ENCODE measurements at places on chromosomes 4 and X.

DNA sequence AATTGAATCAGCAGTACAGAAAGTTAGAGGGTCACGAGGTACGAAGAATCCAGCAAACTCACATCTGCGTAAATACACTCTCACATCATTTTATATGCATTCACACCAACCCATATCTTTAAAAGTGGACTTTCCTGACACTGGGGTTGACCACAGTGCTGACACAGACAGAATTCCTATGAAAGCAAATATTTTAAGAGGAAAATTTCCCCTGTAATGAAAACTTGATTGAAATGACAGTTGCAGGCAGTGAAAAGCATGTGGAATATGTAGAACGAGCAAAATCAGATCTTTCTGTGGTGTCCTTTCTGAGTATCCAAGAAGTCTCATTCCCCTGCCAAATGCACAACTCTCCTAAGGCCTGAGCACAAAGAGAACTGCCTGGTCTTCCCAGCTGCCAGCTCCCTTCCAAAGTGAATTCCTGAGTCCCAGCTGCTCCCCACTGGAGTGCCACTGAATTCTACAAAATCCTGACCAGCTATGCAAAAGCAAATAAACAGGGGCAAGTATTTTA, 50.5 kb upstream of the FAM9C start:
- peak; percentile 76 for DNase-seq

DNA sequence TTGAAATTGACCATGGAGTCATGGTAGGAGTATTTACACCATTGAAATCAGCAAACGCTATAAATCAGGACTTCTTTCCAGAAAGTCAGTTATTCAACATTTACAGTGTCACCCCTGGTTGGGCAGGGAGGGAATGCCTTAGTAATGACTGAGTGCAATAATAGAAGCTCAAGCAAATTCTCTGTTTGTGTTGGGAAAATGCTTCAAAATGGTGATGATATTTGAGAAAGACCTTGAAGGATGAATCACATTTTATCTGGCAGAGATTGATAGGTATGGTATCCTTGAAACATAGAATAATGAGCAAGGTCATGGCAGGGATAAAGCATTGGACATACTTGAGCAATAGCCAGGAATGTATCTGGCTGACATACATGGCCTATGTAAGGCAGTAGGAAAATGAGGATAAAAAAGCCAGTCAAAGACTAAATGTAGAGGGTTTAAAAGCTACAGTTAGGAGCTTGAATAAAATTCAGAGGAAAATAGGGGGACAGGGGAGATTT, 248.7 kb downstream of the FMR1NB start:
- DNase-seq, result no peak

- peak; percentile 75 for DNase-seq
These were observed 553.3 kb upstream of the MAGEB2 start for GRCh38 chrX:29662101-29662500.

DNA sequence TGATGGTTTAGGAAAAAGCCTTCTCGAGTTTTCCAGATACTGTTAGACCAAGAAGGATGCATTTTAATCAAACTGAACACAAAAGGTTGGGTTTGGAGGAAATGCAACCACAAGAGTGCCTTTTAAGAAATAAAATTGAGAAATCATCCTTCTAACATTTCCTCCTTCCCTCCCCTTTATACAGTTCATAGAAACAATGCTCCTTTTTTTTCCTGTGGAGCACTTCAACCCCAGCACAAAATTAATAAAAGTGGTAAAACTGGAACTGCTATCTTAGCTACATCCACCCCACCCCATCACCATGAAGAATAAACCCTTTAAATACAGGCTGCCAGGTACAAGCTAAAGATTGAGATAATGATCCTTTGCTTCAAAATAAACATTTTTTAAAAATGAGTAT, 211.1 kb downstream of the RELL1 start:
- no peak for DNase-seq

- DNase-seq, result peak; percentile 69
These were observed 76.8 kb upstream of the DDX53 start for GRCh38 chrX:22922961-22923360.

DNA sequence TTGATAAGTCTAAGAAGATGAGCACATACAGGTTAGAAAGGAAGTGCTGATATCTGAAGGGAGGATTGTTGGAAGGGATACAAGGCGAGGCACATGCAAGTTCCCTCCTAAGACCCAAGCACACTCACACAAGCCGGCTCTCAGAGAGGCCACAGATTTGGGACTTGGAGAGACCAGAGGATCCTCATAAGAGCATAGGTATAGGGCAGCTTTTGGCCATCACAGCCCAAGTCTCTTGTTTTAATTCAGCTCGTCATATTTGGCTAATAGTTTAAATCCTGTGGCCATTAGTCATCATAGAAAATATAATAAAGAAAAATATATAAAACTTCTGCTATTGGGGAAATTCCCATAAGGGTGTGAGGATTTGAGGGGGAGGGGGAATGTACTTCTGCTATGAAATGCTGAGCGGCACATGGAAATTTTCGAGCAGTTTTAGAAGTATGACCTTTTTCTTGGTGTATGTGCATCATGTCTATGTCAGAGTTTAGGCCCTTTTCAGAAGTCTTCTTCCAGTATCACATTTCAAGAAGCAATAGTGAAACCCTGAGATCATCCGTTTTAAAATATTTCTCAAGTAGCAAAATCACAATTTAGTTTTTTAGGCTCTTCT, 97.7 kb downstream of the NFKB1 start:
- DNase-seq, result peak; percentile 28

- no peak for DNase-seq
These were observed 15.4 kb downstream of the SMIM10 start for GRCh38 chrX:135006187-135006586.

GRCh38 chr4:40038977-40039376, 17.7 kb upstream of the N4BP2 start:
- peak; percentile 8 for DNase-seq

- DNase-seq, result no peak
These were observed 107.8 kb upstream of the MYOZ2 start for GRCh38 chr4:119027811-119028210.

GRCh38 chrX:95156566-95156965, 1482.6 kb downstream of the FAM133A start:
- no peak for DNase-seq

DNA sequence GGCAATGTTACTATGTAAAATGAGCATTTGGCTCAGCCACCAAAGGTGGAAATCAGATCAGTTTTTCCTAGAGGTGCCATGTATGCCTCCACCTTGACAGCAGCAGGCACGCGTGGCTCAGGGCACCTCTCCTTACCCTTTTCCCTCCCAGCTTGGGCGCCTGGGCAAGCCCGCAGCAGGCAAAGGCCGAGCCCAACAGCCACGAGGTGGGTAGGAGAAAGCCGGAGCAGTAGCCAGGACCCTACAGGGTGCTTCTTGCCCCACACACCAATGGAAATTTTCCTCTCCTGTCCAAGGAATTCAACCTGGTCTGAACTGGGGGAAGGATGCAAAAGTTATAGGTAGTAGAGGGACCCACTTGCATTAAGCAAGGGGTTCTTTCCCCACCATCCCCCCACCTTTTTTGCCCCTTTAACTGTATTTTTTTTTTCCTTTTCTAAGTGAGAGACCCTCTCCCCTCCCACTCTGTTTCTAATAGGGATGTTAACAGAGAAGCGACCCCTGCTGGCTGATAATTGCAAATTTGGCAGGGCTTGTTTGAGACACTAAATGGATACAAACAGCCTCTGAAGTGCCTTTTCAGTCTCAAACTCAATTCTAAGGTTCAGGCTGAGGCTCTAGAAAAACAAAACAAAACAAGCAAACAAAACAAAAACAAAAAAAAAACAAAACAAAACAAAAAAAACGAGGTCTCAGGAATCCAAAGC, 895.1 kb downstream of the PCDH18 start:
- DNase-seq, result no peak

DNA sequence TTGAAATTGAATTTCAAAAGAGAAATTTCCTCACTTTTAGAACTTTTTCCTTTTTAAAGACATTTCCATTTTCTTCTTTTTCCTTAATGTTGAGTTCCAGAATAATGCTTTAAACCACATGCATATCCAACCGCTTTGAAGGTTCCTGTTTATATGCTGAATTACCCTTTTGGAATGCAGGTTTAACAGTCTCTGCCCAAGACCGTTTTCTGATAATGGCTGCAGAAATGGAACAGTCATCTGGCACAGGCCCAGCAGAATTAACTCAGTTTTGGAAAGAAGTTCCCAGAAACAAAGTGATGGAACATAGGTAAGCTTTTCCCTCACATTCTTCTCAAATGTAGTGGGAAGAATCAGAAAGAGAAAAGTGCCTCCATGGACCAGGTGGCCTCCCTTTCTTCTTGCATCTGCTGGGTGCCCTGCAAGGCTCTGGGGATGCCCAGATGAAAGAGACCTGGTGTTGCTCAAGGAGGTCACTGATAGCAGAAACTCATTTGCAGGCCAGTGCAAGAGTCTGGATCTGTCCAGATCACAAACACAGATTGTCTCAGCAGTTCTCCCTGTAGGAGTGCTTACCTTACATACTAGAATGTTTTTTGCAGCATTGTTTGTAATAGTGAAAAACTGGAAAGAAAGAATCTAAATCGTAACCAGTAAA, 42.9 kb downstream of the MOSPD2 start:
- peak; percentile 17 for DNase-seq

- DNase-seq, result peak; percentile 66
These were observed 5.4 kb upstream of the ASB5 start for GRCh38 chr4:176274441-176274840.

DNA sequence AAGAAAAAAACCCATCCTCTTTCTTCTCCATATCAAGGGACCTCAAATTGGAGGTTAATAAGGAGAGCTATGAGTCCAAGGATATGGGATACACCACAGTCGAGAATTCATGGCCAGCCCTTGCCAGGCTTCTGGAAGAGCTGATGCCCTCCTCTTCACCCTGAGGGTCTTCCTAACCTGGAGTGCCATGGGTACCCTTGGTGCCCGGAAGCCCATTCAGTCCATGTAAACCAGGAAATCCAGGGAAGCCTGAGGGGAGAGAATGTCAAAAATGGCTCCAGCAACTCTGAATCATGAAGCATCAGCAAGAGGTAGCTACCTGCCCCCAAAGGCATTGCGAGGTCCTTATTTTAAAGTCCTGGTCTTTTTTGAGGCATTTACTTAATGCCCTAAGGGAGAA, 78.2 kb downstream of the ATG4A start:
- no peak for DNase-seq

Data from fibroblast of lung (primary cell).